ENCODE measurements at places on chromosomes 3 and 15.

- DNase-seq = peak; percentile 14
These were observed 20.2 kb downstream of the ATOSA start for GRCh38 chr15:52658955-52659354.

GRCh38 chr3:33141006-33141405 is 27.2 kb downstream of the CRTAP start:
- no peak for DNase-seq

GRCh38 chr15:59138243-59138642 is 33.3 kb downstream of the CCNB2 start:
- peak; percentile 69 for DNase-seq

DNA sequence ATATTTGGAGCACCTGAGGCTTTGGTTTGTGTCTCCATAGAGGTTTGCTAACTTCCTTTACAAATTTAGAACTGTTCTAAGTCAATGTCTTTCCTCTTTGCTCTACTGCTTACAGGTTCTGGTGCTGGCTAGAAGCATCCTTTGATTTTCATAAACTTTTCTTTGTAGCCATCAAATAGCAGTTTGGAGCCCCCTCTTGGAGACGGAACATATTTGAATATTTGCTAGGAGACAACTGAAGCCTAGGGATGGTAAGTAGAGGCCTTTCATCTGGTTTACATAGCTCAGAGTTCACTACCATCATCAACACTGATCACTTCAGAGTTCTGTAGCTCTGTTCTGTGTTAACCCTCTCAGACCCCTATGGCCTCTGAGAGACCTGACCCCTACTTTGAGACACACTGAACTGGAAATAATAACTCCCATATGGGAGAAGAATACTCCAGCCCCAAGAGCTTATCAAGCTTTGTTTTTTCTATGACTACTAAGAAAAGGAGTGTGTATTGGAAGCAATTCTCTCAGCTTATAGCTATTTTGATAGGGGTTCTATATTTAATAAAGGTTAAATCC is 420.4 kb downstream of the EPHA3 start:
- no peak for DNase-seq

DNA sequence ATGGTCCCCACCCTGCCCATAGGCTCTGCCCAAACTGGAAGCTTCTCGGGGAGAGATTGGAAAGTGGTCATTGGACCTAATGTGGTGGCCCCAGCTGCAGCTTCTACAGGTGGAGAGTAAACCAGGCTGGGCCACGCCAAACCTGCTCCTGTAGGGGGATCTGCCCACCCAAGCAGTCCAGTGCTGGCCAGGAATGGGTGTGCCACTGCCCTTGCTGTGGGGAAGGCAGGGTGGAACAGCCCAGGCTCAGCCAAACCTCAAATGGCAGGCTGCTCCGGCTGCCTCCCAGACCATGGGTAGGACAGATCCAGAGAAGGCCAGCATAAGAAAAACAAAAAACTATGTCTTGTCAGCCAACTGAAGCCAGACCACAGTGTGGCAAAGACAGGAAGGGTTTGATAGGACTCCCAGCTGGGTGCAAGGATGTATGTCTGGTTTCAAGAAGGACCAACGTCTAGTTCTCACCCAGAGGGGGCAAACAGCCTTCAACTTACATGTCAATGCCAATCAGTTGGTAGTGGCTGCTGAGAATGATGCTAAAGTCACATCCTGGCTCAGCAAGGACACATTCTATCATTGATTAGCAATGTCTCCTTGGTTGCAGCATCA is 267.3 kb downstream of the UACA start:
- no peak for DNase-seq
